ENCODE measurements at places on chromosomes 5 and 9.

DNA sequence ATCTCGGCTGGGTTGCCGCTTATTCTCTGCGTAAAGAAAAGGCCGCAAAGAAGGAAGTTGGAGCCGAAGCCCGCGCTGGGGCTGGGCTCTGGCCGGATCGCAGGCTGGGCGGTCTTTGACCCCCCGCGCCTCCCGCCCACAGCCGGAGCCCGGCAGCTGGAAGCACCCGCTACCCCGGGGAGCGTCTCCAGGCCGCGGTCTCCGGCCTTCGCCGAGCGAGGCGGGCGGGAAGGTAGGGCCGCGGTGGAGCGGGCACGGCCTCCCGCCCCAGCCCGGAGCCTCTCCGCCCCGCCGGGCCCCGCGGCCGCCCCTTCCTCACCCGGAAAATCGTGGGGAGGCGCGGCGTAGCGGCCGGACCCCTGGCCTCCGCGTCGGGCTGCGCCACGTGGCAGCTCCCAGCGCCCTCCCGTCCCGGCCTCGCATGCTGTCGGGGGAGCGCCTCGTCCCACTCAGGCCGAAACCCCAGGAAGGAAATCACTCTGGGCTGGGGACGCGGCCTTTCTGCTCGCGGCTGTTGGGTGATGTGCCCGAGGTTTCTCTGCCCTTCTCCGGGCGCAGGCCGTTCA is 12.0 kb downstream of the FOXD1 start:
- no peak for DNase-seq

DNA sequence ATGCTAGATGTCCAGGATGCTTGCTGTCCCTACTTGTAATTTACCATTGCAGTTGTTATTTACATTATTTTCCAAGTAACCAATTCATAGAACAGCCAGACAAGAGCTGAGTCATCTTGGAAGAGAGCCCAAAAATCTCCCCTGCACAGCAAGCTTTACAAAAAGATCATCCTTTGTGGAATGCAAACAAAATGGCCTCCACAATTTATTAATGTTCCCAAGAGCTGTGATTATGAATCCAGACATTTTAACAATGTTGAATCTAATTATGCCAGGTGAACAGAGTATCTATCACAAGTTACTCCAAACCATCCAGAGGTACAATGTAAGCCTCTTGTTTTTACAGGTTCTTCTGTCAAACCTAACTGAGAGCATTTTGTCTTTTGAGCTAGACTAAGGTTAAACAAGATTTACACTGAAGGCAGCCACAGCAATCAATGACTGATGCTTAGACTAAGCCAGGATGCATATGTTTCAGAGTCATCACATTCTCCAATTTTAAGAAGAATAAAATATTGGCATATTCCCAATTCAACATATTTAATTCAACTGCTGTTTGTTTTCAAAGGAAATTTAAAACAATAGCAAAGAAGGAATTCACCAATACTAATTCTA is 95.3 kb upstream of the SLC12A2 start:
- no peak for DNase-seq

DNA sequence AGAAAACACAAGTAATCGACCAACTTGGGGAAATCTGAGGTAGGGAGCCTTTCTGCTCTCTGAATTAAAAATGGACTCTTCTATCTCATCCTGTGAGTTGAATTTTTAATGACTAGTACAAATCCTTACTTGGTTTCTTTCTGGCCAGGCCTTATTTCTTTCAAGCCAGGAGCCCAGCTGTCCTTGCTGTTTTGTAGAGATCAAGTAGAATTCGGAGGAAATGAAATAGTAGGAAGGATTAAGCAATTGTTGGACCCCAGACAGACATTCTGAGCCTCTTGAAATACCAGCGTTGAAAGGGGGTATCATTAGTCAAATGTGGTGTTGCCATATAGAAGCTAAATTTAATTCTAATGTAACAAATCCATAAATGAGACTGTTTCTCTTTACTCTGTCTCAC is 53.7 kb upstream of the SMIM15 start:
- DNase-seq, result no peak

DNA sequence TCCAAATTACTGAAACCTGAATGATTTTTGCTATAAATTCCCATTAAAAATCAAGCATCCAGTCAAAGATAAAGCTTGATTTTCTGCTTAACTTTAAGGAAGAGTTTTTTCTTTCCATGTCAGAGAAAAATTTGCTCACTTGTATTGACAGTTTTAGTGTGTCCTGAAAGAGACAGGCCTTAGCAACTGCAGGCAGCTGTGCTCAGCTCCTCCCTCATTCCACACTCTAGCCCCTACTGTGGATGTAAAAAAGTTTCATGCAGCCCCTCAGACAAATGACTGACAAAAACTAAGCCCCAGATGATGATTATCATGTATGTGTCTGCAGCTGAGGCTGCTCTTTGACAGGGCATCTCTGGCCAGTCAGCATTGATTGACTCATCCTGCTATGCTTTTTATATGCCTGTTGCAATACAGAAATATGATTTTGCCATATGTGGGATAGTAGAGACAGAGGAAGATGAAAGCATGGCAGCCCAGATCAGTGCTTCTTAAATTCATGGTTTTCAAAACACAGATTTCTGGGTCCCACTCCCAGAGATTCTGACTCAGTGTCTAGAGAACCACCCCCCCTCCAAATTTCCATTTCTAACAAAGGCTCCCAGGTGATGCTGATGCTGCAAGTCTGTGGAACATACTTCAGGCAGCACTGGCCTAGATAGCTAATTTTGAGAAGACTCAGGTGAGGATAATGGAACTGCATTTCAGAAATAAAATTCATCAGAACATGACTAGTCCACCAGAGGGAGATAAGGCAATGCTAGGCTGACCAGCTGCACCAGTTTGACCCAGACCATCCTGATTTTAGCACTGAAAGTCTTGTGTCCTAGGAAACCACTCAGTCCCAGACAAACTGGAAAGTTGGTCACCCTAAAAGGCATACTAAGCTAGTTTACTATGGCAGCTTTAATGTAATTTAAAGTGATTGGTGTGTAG is 298.7 kb upstream of the KCNN2 start:
- no peak for DNase-seq

GRCh38 chr5:73911761-73912393 is 285.9 kb downstream of the ARHGEF28 start:
- no peak for DNase-seq

- DNase-seq, result no peak
Measured at GRCh38 chr9:113978725-113979342, 99.3 kb downstream of the AMBP start.

DNA sequence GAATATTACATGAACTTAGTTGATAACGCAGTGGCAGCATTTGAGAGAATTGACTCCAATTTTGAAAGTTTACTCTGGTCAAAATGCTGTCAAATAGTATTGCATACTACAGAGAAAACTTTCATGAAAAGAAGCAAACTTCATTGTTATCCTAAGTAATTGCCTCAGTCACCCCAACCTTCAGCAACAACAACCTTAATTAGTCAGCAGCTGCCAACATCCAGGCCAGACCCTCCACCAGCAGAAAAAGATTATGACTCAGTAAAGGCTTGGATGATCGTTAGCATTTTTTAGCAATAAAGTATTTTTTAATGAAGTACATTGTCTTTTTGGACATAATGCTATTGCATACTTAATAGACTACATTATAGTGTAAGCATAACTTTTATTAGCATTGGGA is 40.8 kb upstream of the SPDL1 start:
- no peak for DNase-seq

- DNase-seq, result no peak
Measured at GRCh38 chr9:27548055-27548741, 18.6 kb upstream of the MOB3B start.

GRCh38 chr5:123483446-123484077 is 28.4 kb upstream of the CSNK1G3 start:
- no peak for DNase-seq

DNA sequence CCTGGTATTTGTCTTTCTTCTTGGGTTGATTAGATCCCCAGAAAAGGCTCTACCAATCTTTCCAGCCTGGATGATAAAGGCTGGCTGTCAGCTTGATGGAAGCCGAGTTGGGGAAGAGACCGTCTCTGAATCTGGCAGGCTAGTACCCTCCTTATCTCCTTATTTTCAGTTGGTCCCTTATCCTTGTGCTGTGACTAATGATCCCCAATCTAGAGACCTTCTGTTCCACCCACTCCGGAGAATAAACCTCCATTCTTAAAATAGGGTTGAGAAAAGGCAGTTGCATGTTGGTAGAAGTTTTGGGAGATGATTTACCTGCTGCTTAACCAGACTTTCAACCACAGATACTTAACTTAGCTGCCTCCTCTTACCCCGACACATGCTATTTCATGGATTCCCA is 52.3 kb downstream of the PRKACG start:
- DNase-seq, result no peak

- DNase-seq, result no peak
Measured at GRCh38 chr9:111922324-111923013, 25.9 kb downstream of the UGCG start.

DNA sequence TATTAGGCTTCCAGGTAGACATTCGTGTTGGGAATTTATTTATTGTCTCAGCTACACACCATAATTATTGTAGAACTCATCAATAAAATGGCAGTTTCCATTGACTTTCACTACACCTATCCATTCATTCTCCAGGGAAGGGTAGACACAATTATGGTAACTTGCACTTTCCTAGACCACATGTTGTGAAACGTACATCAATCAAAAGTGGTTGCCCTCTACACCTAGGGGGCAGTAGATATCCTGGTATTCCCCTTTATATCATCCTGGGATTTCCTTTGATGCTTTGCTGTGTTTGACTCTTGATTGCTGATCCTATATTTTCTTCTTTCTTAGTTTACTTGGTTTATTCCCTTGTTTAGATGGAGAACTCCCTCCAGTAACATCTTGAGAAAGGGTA is 47.9 kb downstream of the ADGRV1 start:
- no peak for DNase-seq

DNA sequence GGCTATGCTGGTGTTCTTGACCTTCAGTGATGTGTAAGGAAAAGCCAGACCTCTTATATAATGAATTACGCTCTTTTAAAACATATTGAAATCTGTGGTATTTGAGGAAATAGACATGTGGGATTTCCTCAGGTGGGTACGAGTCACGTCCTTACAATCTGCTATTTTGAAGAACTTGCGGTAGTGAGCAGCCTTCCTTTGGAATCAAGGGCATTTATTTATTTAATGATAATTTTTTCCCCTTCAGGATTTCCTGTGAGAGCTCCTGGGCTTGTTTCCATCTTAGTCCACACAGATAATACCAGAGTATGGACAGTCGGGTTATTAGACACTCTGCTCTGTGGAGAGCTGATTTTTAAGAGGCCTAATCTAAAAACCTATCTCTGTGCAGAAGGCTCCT is 167.9 kb downstream of the ARHGEF28 start:
- DNase-seq, result no peak

DNA sequence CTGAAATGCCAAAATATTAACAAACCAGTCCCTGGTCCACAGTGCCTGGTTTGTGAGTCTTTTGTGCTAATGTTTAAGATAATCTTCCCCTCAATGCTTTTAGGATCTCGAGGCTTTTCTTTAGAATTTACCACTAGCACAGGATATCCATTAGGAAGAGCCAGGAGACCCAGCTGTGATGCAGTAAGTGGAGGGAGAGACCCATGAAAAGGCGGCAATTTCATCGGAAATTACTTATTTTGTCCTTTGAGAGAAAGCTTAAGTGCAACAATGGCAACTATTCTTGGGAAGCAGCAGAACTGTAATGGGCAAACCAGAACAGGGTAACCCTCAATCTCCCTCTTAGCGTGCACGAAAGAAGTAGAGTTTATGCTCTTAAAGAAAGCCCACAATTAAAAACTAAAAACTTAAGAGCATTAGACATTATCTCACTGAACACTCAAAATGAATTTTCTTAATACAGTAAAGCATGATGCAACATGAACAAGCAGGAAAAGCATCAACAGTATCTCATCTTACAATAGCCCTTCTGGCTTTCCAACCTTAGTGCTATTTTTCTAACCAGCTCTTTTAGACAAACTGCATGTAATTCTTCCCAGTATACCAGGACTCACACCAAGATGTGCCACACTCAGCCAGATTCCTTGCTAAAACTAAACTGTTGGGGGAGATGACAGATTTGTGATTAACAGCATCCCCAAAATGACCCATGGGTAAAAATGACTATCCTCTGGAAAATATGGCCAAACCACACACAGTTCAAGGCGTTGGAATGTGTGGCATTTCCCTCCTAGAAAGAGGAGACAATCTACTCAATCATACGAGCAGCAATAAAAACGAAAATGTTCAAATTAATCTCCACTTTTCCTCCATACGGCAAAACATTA is 36.4 kb downstream of the PWWP2A start:
- DNase-seq, result no peak

- no peak for DNase-seq
Measured at GRCh38 chr9:81886665-81887064, 41.6 kb upstream of the SPATA31D4 start.

DNA sequence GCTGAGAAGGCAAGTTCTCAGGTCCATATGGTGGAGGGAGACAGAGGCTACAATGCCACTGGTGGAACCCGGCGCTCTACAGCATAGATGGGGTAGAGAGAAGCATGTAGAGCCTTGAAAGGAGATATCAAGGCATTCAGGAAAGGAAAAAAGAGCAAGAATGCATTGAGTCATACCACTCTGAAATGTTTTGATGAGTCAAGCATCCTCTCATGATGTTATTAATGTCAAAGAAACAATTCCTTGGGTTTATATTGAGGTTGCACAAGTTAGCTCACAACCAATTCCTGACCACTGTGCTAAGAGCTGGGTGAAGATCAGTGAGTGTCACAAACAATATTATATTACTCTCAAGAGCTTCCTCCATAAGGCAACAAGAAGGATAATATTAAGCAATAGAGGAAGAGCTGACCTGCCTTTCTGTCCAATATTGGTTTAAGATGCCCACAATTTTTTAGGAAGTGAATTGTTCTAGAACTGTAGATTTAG is 178.0 kb downstream of the RFK start:
- no peak for DNase-seq

GRCh38 chr9:12920437-12920836 is 145.6 kb downstream of the LURAP1L start:
- DNase-seq, result no peak

Data from activated naive CD8-positive, alpha-beta T cell treated with anti-CD3 and anti-CD28 coated beads for 36 hours (primary cell).